ENCODE measurements at places on chromosomes 6 and 20.

GRCh38 chr20:38927902-38928578, 1.8 kb downstream of the FAM83D start:
- no peak for DNase-seq

DNA sequence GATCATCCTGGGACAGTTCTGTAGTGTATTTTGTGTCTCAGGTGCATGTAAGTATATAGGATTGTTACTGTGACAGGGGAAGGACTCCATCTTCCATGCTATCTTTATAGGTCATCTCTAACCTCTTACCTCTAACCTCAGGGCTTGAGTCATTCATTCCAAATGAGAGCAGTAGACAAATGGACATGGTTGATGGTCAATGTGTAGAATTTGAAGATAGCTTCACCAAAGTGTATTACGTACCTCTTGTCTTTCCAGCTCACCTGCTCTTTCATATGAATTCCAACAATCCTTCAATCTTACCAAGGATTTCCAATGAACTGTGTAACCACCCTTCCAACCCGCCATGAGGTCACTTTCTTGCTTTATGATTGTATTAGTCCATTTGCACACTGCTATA, 8.7 kb upstream of the ADGRG6 start:
- DNase-seq, result no peak

GRCh38 chr20:32508775-32509119, 76.4 kb downstream of the NOL4L start:
- DNase-seq, result no peak

- DNase-seq, result no peak
Measured at GRCh38 chr6:44269921-44270525, at the start of gene TMEM151B. Gene TMEM151B, plus strand, starts transcription at chr6:44270450. Its CDS starts 293 bp downstream, at chr6:44270743.

DNA sequence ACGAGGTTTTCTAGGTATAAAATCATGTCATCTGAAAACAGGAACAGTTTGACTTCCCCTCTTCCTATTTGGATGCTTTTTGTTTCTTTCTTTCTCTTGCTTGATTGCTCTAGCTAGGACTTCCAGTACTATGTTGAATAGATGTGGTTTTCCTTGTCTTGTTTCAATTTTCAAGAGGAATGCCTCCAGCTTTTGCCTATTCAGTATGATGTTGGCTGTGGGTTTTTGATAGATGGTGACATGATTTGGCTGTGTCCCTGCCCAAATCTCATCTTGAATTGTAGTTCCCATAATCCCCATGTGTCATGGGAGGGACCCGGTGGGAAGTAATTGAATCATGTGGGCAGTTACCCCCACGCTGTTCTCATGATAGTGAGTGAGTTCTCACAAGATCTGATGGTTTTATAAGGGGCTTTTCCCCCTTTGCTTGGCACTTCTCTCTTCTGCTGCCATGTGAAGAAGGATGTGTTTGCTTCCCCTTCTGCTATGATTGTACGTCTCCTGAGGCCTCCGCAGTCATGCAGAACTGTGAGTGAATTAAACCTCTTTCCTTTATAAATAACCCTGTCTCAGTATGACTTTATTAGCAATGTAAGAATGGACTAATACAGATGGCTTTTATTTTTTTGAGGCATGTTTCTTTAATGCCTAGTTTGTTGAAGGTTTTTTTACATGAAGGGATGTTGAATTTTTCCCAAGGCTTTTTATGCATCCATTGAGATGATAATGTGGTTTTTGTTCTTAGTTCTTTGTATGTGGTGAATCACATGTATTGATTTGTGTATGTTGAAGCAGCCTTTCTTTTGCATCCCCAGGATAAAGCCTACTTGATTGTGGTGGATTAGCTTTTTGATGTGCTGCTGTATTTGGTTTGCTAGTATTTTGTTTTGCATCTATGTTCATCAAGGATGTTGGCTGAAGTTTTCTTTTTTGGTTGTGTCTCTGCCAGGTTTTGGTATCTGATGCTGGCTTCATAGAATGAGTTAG, 239.1 kb downstream of the THBS2 start:
- DNase-seq, result no peak

- no peak for DNase-seq
Measured at GRCh38 chr6:28506807-28507475, 8.7 kb downstream of the GPX6 start.

- DNase-seq, result no peak
Measured at GRCh38 chr6:145875496-145876211, 61.1 kb upstream of the FBXO30 start.

GRCh38 chr20:57699395-57699794, 10.4 kb downstream of the PMEPA1 start:
- DNase-seq, result no peak

- DNase-seq, result no peak
Measured at GRCh38 chr6:161100072-161100471, 108.5 kb downstream of the MAP3K4 start.

- no peak for DNase-seq
Measured at GRCh38 chr6:34970488-34970887, 81.4 kb downstream of the ANKS1A start.

DNA sequence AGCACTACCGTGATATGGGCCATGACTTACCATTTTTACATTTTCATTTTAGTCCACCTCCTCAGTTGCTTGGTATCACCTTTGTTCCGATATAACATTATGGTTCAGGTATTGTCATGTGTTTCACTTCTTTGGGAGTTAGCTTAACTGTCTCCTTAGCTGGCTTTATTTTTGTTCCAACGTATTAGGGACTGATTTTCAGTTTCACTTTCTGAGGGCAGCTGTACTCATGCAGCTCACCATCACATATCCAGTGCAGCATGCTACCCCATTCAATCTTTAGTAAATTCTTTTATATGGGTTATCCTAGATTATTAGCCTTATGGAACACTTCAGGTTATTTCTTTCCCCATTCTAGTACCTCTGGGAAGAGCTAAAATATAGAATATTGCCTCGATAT, 362.2 kb upstream of the IRAK1BP1 start:
- no peak for DNase-seq

DNA sequence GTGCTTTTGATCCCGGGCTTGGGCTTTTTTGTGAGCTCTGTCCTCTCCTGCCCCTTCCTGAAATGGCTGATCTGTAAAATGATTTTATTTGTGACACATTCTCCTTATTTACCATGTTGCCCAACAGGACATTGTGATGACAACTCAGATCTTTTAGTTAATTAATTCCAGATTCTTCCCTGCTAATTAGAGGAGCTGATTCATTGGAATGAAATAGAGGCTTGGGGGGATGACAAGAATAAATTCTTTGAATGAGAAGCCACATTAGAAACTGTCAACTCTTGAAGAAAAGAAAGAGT, 26.1 kb upstream of the GABRR1 start:
- DNase-seq, result no peak

DNA sequence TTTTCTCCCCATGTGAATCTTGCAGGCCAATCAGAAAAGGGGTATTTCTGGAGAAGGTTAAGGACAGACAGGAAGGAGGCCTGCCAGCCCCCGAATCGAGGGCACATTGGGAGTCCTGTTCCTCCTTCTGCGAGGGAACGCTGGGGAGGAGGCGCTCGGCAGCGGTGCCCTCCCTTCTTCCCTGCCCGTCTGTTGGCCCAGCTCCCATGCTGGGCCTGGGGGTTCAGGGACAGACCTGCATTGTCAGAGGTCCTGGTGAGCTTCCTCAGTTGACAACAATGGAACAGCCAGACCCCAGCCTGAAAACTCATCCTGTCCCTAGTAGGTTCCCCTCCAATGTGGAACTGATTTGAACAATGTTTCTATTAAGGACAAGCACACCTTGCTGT, 15.1 kb upstream of the SYNJ2 start:
- peak; percentile 41 for DNase-seq

GRCh38 chr20:60177080-60177479, 218.9 kb downstream of the CDH26 start:
- no peak for DNase-seq

- DNase-seq, result no peak
Measured at GRCh38 chr6:162485464-162485863, 242.1 kb downstream of the PRKN start.

- DNase-seq, result no peak
Measured at GRCh38 chr20:44703183-44703925, 11.8 kb upstream of the CCN5 start.

- no peak for DNase-seq
Measured at GRCh38 chr6:159180001-159180400, 10.8 kb downstream of the FNDC1 start.

DNA sequence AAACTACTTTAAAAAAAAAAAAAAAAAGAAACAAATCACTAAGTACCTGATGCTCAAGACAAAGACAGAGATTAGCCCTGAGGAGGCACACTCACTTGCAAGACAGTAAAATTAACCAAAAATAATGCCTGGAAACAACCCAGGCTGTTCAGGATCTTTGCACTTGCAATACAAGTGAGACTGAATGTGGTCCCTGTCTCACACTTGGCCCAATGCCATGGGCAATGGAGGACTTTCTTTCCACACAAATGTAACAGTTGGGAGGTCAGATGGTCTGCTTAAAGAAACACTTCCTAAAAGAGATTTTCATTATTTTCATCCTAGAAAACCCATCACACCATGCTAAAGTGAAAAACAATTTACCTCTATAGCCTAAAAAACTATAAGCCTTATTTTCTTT, 16.2 kb downstream of the STAU1 start:
- no peak for DNase-seq

GRCh38 chr6:18603361-18603760, 216.2 kb downstream of the RNF144B start:
- DNase-seq, result no peak

GRCh38 chr20:63216849-63217471, 1.0 kb upstream of the YTHDF1 start:
- no peak for DNase-seq

DNA sequence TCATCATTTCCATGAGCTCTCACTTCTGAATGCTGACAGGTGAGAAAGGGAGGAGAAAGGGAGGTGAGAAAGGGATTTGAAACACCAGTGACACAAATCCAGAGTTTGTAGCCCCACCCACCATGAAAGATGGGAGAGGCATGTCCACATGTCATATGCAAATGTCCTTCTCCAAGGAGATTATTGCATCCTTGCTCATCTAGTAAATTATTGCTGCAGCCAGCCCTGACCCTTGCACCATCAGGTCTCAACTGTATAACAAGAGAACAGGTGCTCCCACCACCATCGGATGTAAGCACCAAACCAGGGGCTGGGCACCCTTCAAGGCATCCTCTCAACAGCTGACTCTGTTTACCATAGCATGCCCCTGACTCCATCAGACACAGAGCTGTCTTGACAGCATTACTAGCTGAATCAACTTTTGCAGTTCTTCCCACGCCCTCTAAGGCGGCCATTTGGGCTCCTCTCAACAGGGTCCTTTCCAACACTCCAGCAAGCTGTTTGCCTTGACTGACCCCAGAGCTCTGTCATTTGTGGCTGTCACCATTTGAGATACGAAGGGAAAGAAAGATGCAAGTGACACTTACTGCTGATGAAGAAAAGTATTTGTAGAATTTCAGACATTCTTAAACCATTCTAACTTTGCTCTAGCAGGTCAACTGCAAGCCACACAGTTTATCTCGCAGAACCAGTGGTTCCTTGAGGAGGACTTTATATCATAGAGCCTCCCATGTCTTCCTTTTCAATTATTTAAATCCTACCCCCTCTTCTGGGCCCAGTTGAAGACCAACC, 14.2 kb downstream of the GFOD1 start:
- no peak for DNase-seq

DNA sequence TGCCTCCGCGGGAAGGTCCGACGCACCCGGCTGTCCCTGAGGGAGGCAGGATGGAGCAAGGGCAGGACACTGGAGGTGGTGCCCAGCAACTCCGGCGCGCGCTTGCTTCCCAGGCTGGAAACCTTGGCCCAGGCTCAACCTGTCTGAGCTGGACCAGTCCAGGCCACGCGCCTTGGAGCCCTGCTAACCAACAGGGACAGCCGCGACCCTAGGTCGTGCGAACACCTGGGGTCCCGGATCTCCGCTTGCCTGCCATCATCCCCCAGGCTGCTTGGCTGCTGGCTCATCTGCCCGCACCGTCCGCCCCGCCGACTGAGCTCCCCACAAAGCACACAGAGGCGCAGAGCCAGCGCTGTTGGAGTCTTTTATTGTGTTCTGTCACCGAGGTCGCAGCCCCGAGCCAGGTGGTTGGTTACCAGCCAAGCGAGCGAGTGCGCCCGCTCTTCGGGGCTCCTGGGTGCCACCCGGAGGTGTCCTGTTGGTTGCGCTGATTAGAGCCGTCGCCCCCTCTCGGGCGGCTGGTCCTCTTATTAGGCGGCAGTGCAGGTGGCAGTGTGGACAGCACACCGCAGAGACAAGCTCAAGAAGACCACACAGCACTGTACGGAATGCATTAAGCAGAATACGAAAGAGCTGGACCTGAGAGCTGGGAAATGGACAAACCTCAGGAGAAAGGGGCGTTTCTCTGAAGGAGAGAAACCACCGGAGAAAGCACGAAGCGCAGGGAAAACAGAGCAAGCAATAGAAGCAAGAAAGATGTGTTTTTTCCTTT, 3.8 kb downstream of the COL12A1 start:
- DNase-seq, result peak; percentile 72

DNA sequence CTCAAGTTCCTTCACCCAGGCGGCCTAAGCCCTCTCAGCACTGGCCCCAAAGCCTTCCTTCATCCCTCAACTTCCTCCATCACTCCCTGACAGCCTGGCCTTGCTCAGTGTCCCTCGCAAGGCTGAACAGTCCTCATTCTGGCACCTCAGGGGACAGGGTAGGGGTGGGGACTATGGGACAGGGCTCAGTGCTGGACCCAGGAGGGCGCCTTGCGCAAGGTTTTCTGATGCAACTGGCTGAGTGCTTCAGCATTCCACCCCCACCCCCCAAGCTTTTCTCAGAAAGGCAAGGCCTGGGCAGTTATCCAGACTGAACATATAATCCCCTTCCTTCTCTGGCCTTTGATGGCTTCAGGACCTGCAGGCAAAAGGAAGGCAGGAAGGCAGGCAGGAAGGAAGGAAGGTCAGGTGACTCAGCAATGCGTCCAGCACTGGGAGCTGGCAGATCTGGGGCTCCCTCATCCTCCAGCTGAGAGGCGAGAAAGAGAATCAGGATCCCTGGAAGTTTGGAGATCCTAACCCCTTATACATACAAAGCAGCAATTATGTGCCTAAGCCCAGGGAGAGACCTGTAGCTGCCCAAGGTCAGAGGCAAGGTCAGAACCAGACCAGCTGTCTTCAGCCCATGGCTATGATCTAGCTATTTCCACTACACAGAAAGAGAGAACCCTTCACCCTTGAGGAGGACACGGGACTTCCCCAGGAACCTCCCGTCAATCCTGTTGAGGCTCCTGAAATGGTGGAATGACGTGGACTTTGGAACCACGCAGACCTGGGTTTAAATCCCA, 8.6 kb upstream of the TRIB3 start:
- no peak for DNase-seq

DNA sequence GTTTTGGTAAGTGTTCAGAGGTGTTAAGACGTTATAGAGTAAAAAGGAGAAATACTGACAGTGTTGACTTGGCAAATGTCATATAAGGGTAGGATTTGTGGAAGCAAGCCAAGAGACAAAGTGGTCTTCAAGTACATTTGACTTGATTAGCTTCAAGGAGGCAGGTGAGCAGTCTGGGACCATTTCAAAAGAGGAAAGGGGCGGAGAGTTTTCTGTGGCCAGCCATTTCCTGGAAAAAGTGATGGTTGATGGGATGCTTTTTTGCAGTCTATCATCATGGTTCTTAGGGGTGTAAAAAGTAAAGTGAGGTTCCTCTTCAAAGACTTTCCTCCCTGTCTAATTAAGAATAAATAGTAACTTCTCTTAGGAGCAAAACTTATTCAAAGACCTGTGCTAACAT, 28.7 kb downstream of the FKBP1A start:
- no peak for DNase-seq

Data from ecto neural progenitor cell (in vitro differentiated cells).